ENCODE measurements at places on chromosomes 2 and 18. TPM values are rescaled to one million over a fixed set of nuclear protein-coding genes. Genes with fewer than 3 reads are reported as not detected.
A peak's percentile ranks its signal among the peaks of the same experiment; 100 is the strongest.

GRCh38 chr2:122863532-122863931 is 1108.1 kb downstream of the TSN start:
- no peaks in the 10 kb centered on the region for H3K36me3 ChIP-seq
- H3K27ac ChIP-seq = no peak overlapping the region
- H3K27me3 ChIP-seq = no peaks in the 10 kb centered on the region
- DNase-seq = no peak

GRCh38 chr18:2657788-2658458 is 2.4 kb downstream of the SMCHD1 start:
- no peaks in the 10 kb centered on the region for H3K27me3 ChIP-seq
- DNase-seq = no peak
- H3K4me1 ChIP-seq = peaks cover 73% of the 10 kb centered on the region
- peak overlapping the region; percentile 100 for H3K27ac ChIP-seq
- peak overlapping the region; percentile 87 for H3K4me3 ChIP-seq

- H3K4me3 ChIP-seq = no peak overlapping the region
- DNase-seq = no peak
- no peaks in the 10 kb centered on the region for H3K36me3 ChIP-seq
- H3K27ac ChIP-seq = no peak overlapping the region
- no peaks in the 10 kb centered on the region for H3K27me3 ChIP-seq
- H3K4me1 ChIP-seq = peaks cover 19% of the 10 kb centered on the region
These were observed 66.3 kb upstream of the GPR45 start for GRCh38 chr2:105175231-105175630.

DNA sequence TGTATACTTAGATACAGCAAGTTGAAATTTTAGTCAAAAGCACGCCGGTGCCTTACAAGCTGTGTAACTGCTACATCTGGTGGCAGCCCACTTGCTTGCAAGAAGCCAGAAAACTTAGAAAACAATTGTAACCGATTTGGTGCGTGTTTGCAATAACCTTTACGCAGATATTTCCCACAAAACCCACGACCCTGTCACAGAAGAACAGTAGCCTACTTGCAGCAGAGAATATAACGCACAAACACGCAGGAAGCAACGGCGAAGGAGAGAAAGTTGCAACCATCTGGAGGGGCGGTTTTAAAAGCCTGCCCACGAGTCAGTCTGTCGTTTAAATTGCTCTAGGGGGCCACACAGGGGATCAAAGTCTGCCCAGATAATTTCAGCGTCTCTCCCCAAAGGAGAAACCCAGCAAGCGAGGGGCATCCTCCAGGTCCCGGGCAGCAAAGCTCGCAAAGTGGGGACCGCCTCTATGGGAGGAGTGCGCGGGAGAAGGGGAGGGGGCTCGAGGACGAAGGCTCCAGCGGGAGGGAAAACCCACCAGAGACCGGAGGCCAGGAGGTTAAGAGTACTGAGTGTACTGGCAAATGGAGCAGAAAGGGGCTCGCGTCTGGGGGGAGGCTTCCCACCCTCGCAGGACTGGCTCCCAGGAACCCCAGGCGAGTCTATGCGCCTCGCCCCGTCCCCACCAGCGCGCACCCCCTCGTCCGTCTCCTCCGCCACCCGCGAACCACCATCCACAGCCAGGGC is 1.1 kb downstream of the TLK1 start:
- peak overlapping the region; percentile 96 for H3K27ac ChIP-seq
- H3K36me3 ChIP-seq = no peaks in the 10 kb centered on the region
- H3K4me1 ChIP-seq = peaks cover 77% of the 10 kb centered on the region
- peak; percentile 91 for DNase-seq
- H3K4me3 ChIP-seq = peak overlapping the region; percentile 85

DNA sequence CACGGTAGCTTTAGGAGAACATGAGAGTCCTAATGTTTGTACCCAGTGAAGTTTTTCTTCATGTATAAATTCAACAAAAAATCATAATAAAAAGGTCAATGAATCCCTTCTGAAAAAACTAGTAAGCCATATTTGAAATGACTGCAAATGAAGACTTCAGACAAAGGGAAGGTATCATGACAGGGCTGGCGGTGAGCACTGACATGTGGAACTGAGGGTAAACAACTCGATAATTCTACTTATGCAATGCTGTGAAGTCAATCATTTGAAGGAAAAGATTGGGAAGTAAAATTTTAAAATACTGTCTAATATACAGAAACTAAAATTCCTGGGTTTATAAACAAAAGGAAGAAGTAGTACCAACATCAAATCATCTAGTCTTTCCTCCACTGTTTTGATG is 190.2 kb upstream of the COPS8 start:
- H3K36me3 ChIP-seq = no peaks in the 10 kb centered on the region
- no peak overlapping the region for H3K27ac ChIP-seq
- H3K4me1 ChIP-seq = no peaks in the 10 kb centered on the region
- no peak for DNase-seq
- H3K4me3 ChIP-seq = no peak overlapping the region
- H3K27me3 ChIP-seq = no peaks in the 10 kb centered on the region

DNA sequence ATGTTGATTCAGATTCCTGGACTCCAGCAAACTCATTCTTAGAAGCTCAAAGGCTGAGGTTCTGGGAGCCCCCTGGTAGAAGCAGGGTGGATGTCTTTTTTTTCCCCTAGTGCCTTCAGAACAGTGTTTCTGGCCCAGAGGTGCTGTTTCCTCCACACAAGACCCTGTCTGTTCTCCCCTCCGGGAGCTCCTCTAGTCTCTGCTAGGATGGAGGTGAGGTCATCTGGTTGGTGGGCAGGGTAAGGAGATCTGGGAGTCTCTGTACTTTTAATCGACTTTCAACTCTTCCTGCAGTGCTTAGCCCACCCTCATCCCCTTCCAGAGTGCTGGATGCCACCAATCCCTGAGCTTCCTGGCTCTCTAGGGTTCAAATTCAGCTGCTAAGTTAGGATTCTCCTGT is 192.0 kb downstream of the SH3BP4 start:
- H3K4me1 ChIP-seq = no peaks in the 10 kb centered on the region
- H3K36me3 ChIP-seq = no peaks in the 10 kb centered on the region
- H3K27me3 ChIP-seq = no peaks in the 10 kb centered on the region
- H3K4me3 ChIP-seq = no peak overlapping the region
- no peak for DNase-seq

- H3K27ac ChIP-seq = no peak overlapping the region
- H3K36me3 ChIP-seq = peaks cover 56% of the 10 kb centered on the region
- no peak for DNase-seq
- no peaks in the 10 kb centered on the region for H3K27me3 ChIP-seq
- H3K4me3 ChIP-seq = no peak overlapping the region
These were observed 99.0 kb downstream of the MGAT5 start for GRCh38 chr2:134352844-134353243.

DNA sequence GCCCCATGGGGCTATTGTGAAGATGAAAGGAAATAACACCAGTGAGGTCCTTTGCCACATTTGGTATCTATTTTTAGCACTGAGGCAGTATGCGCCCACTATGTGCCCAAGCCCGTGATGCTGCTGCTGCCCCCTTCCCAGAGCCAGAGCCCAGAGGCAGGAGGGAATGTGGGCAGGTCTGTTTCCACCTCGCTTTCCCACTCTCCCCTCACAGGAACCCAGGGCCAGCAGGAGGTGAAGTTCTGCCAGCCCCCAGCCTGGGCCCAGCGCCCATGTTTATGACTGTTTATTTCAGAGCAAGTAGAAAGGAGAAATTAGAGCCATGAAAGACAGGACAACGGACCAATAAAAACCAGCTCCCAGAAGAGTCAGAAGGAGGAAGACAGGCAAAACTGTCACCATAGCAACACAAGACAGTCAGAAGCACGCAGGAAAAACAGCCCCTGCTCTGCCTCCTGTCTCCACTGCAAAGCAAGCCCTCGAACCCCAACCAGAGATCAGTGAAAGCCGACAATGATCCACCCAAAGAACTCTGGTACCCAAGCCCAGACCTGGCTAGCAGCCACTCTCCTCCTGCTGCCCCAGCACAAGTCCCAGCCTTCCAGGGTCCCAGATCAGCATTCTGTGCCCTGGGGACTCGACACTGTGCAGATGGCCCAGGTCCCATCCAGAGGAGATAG is 1.4 kb downstream of the CYRIA start:
- H3K36me3 ChIP-seq = no peaks in the 10 kb centered on the region
- peak overlapping the region; percentile 63 for H3K4me3 ChIP-seq
- no peaks in the 10 kb centered on the region for H3K27me3 ChIP-seq
- H3K27ac ChIP-seq = peak overlapping the region; percentile 90
- peaks cover 69% of the 10 kb centered on the region for H3K4me1 ChIP-seq
- peak; percentile 85 for DNase-seq

GRCh38 chr2:33510586-33510968 is 34.1 kb downstream of the RASGRP3 start:
- H3K27ac ChIP-seq = no peak overlapping the region
- H3K36me3 ChIP-seq = peaks cover 8% of the 10 kb centered on the region
- H3K4me1 ChIP-seq = no peaks in the 10 kb centered on the region

- H3K4me3 ChIP-seq = no peak overlapping the region
- H3K27me3 ChIP-seq = no peaks in the 10 kb centered on the region
- H3K27ac ChIP-seq = no peak overlapping the region
- H3K36me3 ChIP-seq = no peaks in the 10 kb centered on the region
- H3K4me1 ChIP-seq = no peaks in the 10 kb centered on the region
- no peak for DNase-seq
These were observed 360.3 kb downstream of the CLIP4 start for GRCh38 chr2:29475499-29475898.

GRCh38 chr2:107529146-107529545 is 297.5 kb upstream of the RGPD4 start:
- no peak for DNase-seq
- H3K4me3 ChIP-seq = no peak overlapping the region
- H3K27ac ChIP-seq = no peak overlapping the region
- no peaks in the 10 kb centered on the region for H3K36me3 ChIP-seq
- H3K27me3 ChIP-seq = no peaks in the 10 kb centered on the region

DNA sequence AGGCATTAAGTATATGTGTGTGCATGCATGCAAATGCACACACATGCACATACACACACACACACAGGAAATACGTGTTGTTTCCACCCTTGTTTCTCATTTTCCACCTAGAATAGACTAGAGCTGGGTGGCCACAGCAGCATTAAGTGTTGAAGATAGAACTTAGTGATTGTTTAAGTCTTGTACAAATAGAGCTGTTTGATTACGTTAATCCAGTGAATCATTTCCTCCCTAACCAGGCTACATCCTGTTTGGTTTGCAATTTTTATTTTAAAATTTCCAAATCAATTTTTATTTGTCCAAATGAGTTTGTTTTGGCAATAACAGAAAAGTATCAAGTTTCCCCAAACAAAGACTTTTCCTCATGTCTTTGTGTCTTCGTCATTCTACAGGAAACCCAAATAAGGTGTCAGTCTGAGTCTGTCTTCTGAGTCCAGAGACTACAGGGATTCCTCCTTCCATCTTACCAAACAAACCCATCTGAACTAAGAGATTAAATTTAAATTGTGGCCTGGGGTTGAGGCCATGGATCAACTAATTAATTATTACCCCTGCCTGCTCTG is 74.6 kb upstream of the GALNT5 start:
- H3K4me1 ChIP-seq = no peaks in the 10 kb centered on the region
- H3K4me3 ChIP-seq = no peak overlapping the region
- no peak overlapping the region for H3K27ac ChIP-seq
- H3K27me3 ChIP-seq = no peaks in the 10 kb centered on the region
- H3K36me3 ChIP-seq = no peaks in the 10 kb centered on the region

DNA sequence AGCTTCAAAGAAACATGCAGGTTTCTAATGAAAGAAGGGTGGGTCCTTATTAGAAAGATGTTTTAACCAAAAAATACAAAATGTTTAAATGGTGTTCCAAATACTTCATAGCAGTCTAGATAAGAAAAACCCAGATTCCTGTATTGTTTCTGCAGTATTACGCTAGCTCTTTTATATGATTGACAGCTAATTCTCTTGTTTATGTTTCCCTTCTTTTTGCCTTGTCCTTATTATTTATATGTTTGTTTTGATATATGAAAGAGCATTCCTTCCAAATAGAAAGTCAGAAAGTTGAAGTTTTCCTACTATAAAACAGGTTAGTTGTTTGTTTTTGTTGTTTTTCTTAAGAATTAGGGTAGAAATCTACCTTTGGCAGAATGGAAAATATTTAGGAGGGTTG is 41.1 kb upstream of the PNPT1 start:
- H3K27ac ChIP-seq = no peak overlapping the region
- H3K4me3 ChIP-seq = no peak overlapping the region
- no peaks in the 10 kb centered on the region for H3K36me3 ChIP-seq
- H3K27me3 ChIP-seq = no peaks in the 10 kb centered on the region
- no peak for DNase-seq

GRCh38 chr18:11948852-11949523 is 32.3 kb upstream of the IMPA2 start:
- H3K27ac ChIP-seq = no peak overlapping the region
- peaks cover 6% of the 10 kb centered on the region for H3K4me1 ChIP-seq
- no peak overlapping the region for H3K4me3 ChIP-seq
- no peaks in the 10 kb centered on the region for H3K27me3 ChIP-seq
- peak; percentile 33 for DNase-seq

DNA sequence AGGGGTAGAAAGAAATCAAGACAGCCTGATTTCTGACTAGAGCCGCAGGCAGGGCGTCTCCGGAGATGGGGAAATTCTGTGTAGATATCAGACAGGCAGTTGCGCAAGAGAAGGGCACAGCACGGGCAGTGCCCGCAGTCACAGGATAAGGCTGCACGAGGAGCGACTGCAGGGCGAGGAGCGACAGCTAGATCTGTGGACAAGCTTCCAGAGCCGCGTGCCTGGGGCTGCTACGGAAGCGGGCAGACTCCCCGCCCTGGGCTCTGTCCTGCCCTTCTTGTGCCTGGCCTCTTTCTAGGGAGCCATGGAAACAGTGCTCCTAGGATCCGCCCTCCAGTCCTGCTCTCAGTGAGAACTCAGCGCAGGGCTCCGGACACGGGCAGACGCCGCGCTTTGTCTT is 12.6 kb downstream of the MC5R start:
- DNase-seq = no peak
- no peak overlapping the region for H3K4me3 ChIP-seq
- H3K4me1 ChIP-seq = no peaks in the 10 kb centered on the region
- H3K27me3 ChIP-seq = no peaks in the 10 kb centered on the region
- no peak overlapping the region for H3K27ac ChIP-seq

- no peak overlapping the region for H3K4me3 ChIP-seq
- DNase-seq = no peak
- H3K36me3 ChIP-seq = no peaks in the 10 kb centered on the region
- H3K4me1 ChIP-seq = peaks cover 12% of the 10 kb centered on the region
- H3K27me3 ChIP-seq = no peaks in the 10 kb centered on the region
These were observed 30.5 kb upstream of the ATP8B1 start for GRCh38 chr18:57833441-57834101.

The NT5DC4 gene
- 1.8 TPM for total RNA-seq

The KRTCAP3 gene
- total RNA-seq = not detected

The TEX44 gene
- not detected for total RNA-seq

The SLC4A3 gene
- 9.2 TPM for total RNA-seq

The FKBP1B gene
- total RNA-seq = 2.4 TPM

The RGPD5 gene
- total RNA-seq = 52.9 TPM

The AKAIN1 gene
- not detected for total RNA-seq

The DUSP2 gene
- 47.7 TPM for total RNA-seq

The APLF gene
- total RNA-seq = 6.6 TPM

The SKA1 gene
- 4.2 TPM for total RNA-seq

The DES gene
- 4.3 TPM for total RNA-seq

The NLRC4 gene
- total RNA-seq = 32.4 TPM

Measured in spleen (tissue), 13 donors.